ENCODE measurements at places on chromosomes 2 and 18. TPM values are rescaled to one million over a fixed set of nuclear protein-coding genes. Genes with fewer than 3 reads are reported as not detected.

GRCh38 chr2:32960647-32961403 is 14.1 kb downstream of the LTBP1 start:
- H3K27ac ChIP-seq = no peak overlapping the region
- H3K27me3 ChIP-seq = no peaks in the 10 kb centered on the region
- peaks cover 3% of the 10 kb centered on the region for H3K4me1 ChIP-seq
- H3K4me3 ChIP-seq = no peak overlapping the region
- no peaks in the 10 kb centered on the region for H3K36me3 ChIP-seq

DNA sequence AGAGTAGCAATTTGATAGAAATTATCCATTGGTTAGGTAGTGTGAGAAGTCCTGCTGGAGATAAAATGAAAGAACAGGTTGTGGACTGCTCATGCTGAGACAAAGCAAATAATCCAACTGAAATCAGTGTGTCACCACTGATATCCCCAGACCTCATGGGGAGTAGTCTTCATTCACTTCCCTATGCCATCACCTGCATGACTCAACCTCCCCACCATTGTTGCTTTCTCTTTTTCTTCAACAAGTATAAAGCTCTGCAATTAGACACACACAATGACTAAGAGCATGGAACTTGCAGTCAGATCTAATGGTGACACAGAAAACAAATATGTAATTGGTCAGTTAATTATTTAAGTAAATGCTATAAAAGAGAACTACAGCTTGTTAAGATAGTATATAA is 475.3 kb downstream of the RIT2 start:
- H3K27me3 ChIP-seq = no peaks in the 10 kb centered on the region
- DNase-seq = no peak
- H3K36me3 ChIP-seq = no peaks in the 10 kb centered on the region
- no peak overlapping the region for H3K4me3 ChIP-seq
- H3K27ac ChIP-seq = no peak overlapping the region

DNA sequence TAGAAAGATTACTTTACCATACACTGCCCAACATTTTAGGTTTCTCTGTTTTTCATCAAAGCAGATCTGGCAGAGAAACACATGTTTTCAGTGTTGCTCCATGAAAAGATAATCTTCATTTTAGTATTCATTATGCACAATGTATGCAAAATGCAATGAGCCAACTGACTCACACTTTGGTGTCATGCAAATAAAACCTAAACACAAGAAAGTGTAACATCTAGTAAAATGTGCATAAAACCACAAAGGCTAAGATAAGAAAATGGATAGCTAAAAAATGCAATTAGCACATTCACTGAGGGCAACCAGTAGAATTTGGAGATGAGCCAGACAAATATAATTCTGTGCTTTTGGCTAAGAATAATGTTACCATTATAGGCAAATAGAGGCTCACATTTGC is 203.5 kb upstream of the UBE2E3 start:
- no peak for DNase-seq
- no peaks in the 10 kb centered on the region for H3K4me1 ChIP-seq
- H3K27ac ChIP-seq = no peak overlapping the region
- H3K27me3 ChIP-seq = no peaks in the 10 kb centered on the region

- H3K27ac ChIP-seq = peak overlapping the region; percentile 70
- no peaks in the 10 kb centered on the region for H3K36me3 ChIP-seq
- no peak overlapping the region for H3K4me3 ChIP-seq
- no peaks in the 10 kb centered on the region for H3K27me3 ChIP-seq
Measured at GRCh38 chr2:157559890-157560289, 68.8 kb downstream of the ACVR1C start.

GRCh38 chr2:237055386-237056100 is 30.1 kb upstream of the COPS8 start:
- no peaks in the 10 kb centered on the region for H3K36me3 ChIP-seq
- DNase-seq = no peak
- no peaks in the 10 kb centered on the region for H3K27me3 ChIP-seq
- H3K27ac ChIP-seq = no peak overlapping the region
- peaks cover under 1% of the 10 kb centered on the region for H3K4me1 ChIP-seq

DNA sequence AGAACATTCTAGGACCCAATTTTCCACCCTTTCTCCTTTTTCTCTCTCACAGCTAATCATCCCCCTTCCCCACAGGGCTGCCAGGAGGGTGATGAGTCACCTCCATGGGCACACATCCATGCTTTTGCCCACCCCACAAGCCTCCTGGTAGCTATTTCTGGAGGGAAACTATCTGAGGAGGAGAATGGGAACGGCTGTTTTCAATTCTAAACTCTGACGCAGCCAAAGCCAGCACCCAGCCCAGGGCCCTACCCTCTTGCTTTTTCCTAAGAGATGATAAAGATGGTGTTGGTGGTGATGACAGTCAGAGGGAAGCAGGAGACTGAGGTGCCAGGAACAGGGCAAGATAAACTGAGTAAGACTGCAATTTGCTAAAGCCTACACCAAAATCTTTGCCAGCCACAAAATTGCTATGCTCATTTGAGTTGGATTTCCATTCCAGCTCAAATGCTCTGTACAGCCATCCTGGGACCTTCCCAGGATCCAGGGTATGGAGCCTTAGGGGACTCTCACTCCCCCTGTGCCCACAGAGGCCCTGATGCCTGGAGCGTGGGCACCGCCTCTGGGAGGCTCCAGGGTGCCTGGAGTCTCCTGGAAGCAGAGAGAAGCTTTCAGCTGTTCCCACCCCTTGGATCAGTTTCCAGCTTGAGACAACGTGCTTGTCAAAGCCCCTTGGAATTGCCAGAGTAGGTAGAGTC is 62.0 kb upstream of the FZD7 start:
- H3K4me1 ChIP-seq = peaks cover 67% of the 10 kb centered on the region
- no peak for DNase-seq
- H3K4me3 ChIP-seq = no peak overlapping the region
- no peak overlapping the region for H3K27ac ChIP-seq

- H3K4me1 ChIP-seq = no peaks in the 10 kb centered on the region
- H3K4me3 ChIP-seq = no peak overlapping the region
- H3K36me3 ChIP-seq = no peaks in the 10 kb centered on the region
- no peaks in the 10 kb centered on the region for H3K27me3 ChIP-seq
Measured at GRCh38 chr2:216464104-216464720, 34.4 kb upstream of the RPL37A start.

GRCh38 chr18:11654736-11655605 is 34.1 kb upstream of the GNAL start:
- no peaks in the 10 kb centered on the region for H3K36me3 ChIP-seq
- no peaks in the 10 kb centered on the region for H3K4me1 ChIP-seq
- peak; percentile 79 for DNase-seq
- H3K27me3 ChIP-seq = peaks cover 17% of the 10 kb centered on the region
- H3K27ac ChIP-seq = no peak overlapping the region

- H3K36me3 ChIP-seq = no peaks in the 10 kb centered on the region
- H3K27ac ChIP-seq = no peak overlapping the region
- H3K4me3 ChIP-seq = no peak overlapping the region
- peak; percentile 43 for DNase-seq
Measured at GRCh38 chr2:143171817-143172216, 42.6 kb downstream of the ARHGAP15 start.

DNA sequence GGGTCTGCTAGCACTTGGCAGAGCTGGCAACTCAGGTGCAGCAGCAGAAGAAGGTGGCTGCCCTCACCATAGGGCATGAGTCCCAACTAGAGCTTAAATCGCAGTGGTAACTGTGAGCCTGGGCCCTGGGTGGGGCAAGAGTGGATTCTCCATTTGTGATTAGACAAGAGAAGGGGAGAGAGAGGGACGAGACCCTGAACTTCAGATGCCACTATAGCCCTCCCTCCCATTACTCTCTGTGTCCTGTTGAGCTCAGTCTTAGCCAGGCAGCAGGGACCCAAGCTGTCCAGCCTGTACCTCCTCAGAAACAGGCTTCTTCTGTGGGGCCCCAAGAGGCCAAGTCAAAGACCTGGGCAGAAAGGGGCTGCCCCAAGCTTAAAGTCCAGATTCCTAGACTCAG is 69.7 kb upstream of the B3GNT7 start:
- H3K27ac ChIP-seq = no peak overlapping the region
- H3K36me3 ChIP-seq = no peaks in the 10 kb centered on the region
- no peak for DNase-seq
- no peak overlapping the region for H3K4me3 ChIP-seq
- no peaks in the 10 kb centered on the region for H3K27me3 ChIP-seq

- no peaks in the 10 kb centered on the region for H3K4me1 ChIP-seq
- no peaks in the 10 kb centered on the region for H3K27me3 ChIP-seq
- no peak overlapping the region for H3K4me3 ChIP-seq
- H3K36me3 ChIP-seq = no peaks in the 10 kb centered on the region
- no peak for DNase-seq
Measured at GRCh38 chr18:9827793-9828505, 57.8 kb upstream of the TXNDC2 start.

GRCh38 chr2:137870682-137871081 is 93.6 kb upstream of the HNMT start:
- no peak overlapping the region for H3K4me3 ChIP-seq
- no peak overlapping the region for H3K27ac ChIP-seq
- no peaks in the 10 kb centered on the region for H3K27me3 ChIP-seq
- DNase-seq = no peak

GRCh38 chr2:34050413-34050812 is 451.3 kb upstream of the FAM98A start:
- no peaks in the 10 kb centered on the region for H3K27me3 ChIP-seq
- no peak overlapping the region for H3K4me3 ChIP-seq
- no peaks in the 10 kb centered on the region for H3K36me3 ChIP-seq
- no peak for DNase-seq
- no peaks in the 10 kb centered on the region for H3K4me1 ChIP-seq

- no peak overlapping the region for H3K27ac ChIP-seq
- no peak for DNase-seq
- H3K4me3 ChIP-seq = no peak overlapping the region
- H3K36me3 ChIP-seq = no peaks in the 10 kb centered on the region
- no peaks in the 10 kb centered on the region for H3K4me1 ChIP-seq
Measured at GRCh38 chr2:33488178-33488690, 11.8 kb downstream of the RASGRP3 start.

- peaks cover 2% of the 10 kb centered on the region for H3K4me1 ChIP-seq
- H3K4me3 ChIP-seq = no peak overlapping the region
- no peak overlapping the region for H3K27ac ChIP-seq
- no peak for DNase-seq
Measured at GRCh38 chr2:84886791-84887190, 5.9 kb upstream of the TRABD2A start.

DNA sequence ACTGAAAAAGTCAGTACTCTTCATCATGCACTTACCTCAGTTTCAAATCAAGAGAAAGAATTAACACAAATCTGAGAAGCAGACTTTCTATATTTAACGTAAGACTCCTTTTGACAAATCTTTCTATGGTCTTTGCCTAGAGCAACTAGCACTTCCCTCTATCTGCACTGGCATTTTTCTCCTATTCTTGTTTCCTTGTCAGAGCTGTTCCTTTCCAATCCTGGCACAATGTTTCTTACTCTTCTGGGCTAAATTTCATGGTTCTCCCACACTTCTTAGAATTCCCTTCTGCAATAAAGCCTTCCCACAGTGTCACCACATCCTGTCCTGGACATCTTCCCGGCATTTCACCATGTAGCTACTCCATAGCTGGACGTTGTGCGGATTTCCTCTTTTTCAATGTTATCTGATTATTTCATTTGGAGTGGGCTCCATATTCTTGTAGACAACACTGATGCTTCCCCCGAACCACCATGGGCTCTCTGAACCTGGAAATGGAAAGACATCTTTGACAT is 144.7 kb upstream of the CTNNA2 start:
- no peaks in the 10 kb centered on the region for H3K36me3 ChIP-seq
- no peak overlapping the region for H3K4me3 ChIP-seq
- H3K4me1 ChIP-seq = peaks cover 12% of the 10 kb centered on the region
- no peak for DNase-seq
- H3K27me3 ChIP-seq = no peaks in the 10 kb centered on the region

GRCh38 chr2:172046866-172047565 is 38.3 kb upstream of the DLX1 start:
- H3K27ac ChIP-seq = no peak overlapping the region
- no peaks in the 10 kb centered on the region for H3K27me3 ChIP-seq
- no peak for DNase-seq
- no peak overlapping the region for H3K4me3 ChIP-seq
- H3K4me1 ChIP-seq = no peaks in the 10 kb centered on the region

DNA sequence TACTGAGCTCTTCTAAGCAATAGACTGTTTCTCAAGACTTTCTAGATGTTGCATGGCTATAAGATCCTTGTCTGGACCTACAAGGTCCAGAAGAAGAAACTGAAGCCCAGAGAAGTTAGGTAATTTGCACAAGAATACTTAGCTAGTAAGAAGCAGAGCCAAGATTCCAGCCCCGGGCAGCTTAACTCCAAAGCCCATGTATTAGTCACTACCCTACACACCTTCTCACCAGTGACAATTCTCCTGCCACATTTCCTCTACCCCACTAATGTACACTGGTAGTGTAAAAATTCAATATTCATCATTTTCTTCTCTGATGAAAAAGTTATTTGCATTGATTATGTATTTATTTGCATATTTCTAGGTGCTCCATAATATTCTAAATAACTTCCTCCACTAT is 95.5 kb upstream of the CREB1 start:
- no peak overlapping the region for H3K4me3 ChIP-seq
- no peaks in the 10 kb centered on the region for H3K27me3 ChIP-seq
- no peaks in the 10 kb centered on the region for H3K36me3 ChIP-seq
- DNase-seq = no peak

- no peaks in the 10 kb centered on the region for H3K4me1 ChIP-seq
- H3K27ac ChIP-seq = no peak overlapping the region
- no peak for DNase-seq
- no peak overlapping the region for H3K4me3 ChIP-seq
- H3K36me3 ChIP-seq = no peaks in the 10 kb centered on the region
- H3K27me3 ChIP-seq = no peaks in the 10 kb centered on the region
Measured at GRCh38 chr18:49738721-49739120, 74.6 kb downstream of the ACAA2 start.

DNA sequence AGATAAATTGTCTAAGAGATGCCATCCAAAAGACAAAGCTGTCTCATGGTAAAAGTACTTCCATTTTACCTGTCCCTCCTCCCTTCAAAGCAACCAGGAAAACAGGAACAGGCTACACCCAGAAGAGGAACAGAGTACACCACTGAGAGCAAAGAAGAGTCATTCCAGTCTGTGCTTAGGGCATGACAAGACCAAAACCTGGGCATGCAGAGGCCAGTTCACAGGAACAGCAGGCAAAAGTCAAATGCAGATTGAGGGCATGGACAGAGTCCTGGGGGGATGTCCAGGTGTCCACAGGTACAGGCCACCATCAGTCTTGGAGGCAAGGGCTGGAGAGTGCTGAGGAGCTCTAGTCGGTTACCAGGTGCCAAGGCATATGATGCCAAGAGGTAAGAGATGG is 23.7 kb downstream of the PLEK start:
- peaks cover 12% of the 10 kb centered on the region for H3K4me1 ChIP-seq
- H3K4me3 ChIP-seq = no peak overlapping the region
- H3K27me3 ChIP-seq = no peaks in the 10 kb centered on the region
- no peak for DNase-seq
- H3K27ac ChIP-seq = no peak overlapping the region

GRCh38 chr2:73112026-73112912 is 479 bp downstream of the RAB11FIP5 start:
- peak; percentile 79 for DNase-seq
- no peaks in the 10 kb centered on the region for H3K36me3 ChIP-seq
- H3K4me1 ChIP-seq = peaks cover 20% of the 10 kb centered on the region
- no peak overlapping the region for H3K27ac ChIP-seq
- H3K4me3 ChIP-seq = peak overlapping the region; percentile 85
- peaks cover 40% of the 10 kb centered on the region for H3K27me3 ChIP-seq

ARHGEF33 gene
- total RNA-seq = 0.19 TPM

SPC25 gene
- total RNA-seq = 38.9 TPM

SLC66A2 gene
- 22.3 TPM for total RNA-seq

CDKL4 gene
- total RNA-seq = not detected

GDF7 gene
- not detected for total RNA-seq

Data from neural progenitor cell (in vitro differentiated cells).